ENCODE measurements at places on chromosomes 2 and 18.

DNA sequence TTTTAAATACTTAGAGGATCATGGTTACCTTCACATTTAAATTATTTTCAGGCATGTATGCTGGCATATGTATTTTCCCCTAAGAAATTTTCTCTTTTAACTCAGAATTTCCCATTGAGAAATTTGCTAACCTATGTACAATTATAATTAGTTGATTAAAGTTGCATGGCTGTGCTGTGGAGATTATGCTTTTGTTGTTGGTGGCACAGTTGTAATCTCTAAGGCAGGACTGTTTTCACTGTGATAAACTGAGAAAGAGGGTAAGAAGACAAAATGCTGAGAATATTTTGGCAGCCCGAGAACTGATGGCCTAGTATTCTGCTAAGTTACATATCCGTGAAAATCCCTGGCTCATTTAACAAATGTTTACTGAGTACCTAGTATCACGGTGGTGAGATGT, 1.4 kb downstream of the VRK2 start:
- no peak for DNase-seq

DNA sequence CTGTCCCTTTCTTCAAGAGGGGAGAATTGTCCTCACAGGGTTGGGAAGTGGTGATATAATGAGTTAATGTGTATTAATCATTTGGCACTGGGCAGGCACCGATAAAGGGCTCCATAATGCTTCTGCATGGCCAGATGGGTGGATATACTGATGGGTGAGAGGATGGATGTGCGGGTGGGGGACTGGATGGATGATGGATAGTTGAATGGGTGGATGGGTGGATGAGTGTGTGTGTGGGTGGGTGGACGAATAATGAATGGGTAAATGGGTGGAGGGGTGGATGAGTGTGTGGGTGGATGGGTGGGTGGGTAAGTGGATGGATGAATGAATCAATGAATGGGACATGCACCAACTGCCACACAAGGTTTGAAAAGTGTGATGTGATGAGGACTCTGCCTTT, 127.2 kb downstream of the ACKR3 start:
- DNase-seq: no peak

GRCh38 chr18:12313530-12314245, 5.6 kb downstream of the TUBB6 start:
- DNase-seq: no peak

DNA sequence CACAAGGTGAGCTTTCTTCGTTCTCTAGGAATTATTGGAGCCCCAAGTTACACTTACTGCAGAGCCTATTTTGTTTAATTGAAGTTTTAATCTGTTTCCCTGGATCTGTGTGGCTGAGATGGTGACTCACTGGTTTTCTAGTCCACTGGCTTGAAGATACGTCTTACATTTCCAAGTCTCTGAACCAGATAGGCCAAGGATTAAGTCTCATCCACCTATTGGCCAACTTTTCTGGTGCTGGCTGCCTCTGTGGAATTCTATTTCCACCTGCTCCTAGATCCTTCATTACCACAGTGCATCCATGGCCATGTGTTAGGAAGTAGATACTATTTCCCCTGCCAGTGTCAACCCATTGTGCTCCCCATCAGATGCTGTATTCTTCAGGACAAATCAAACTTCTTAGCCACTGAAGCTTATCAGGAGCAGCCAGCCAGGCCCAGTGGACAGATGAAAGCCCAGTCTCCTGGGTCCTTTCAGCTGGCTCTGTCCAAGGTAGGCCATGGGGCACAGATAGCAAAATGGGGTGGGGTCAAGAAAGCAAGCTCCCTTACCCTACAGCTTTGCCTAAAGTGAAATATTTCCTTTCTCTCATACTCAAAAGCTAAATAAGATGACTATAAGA, 198.8 kb upstream of the TCF4 start:
- DNase-seq: no peak

DNA sequence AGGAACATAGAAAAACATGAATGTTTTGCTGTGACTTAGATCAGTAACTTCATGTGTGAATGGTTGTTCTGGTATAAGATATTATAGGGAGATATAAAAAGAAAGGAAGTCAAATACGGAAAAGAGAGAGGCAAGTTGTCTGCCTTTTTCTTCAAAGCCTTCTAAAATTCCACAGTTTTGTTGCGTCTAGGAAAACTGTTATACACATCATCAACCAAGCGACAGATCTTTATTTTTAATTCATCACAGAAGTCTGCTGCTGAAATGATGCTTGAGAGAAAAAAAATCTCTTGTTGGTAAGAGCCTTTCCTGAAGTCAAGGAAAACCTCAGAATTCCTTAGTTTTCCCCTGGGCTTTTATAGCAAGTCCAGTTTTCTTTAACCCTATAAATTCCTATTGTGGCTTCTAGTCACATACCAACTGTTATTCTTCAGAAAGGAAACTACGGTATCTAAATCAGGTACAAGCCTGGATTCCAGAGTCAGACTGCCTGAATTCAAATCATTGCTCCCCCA, 36.3 kb upstream of the TANC1 start:
- no peak for DNase-seq

Data from activated CD8-positive, alpha-beta memory T cell treated with anti-CD3 and anti-CD28 coated beads for 1 hour (primary cell).